Stimulated activated CD8-positive, alpha-beta memory T cell treated with anti-CD3 and anti-CD28 coated beads, Interleukin-4, amount 100 ng/mL, for 1 hour (primary cell): ENCODE measurements at places on chromosomes 6 and 20.

DNA sequence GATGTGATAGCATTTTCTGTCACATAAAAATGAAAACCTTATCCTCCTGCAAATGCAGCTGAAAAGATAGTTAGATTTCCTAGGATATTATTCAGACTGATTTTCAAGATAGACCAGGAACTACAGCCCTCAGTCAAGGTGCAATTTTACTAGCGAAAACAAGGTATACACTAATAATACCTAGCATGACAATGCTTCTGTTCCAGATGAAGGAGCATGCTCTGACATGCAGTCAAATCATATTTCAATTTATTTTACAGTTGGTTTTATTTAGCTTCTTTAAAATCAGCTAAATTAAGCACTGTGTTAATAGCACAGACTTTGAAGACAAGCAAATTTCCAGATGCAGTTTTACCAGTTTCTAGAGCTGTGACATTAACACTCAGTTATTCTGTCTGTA is 14.2 kb upstream of the TNFAIP3 start:
- DNase-seq, result no peak

DNA sequence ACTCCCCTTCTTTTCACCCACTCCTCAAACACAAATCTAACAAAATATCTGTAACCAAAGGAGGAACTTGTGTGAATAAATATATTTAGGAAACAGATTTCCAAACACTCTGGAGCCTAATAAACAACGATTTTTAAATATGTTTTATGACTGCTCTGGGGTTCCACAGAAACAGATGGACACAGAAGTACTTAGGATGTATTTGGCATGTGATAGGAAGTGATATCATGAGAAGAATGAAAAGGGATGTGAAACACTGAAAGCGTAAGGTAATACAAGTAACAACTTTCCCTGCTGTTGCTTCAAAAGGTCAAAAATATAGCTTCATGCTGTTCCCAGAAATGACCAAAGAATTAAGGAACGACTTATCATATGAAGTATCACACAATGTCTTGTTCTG is 26.1 kb upstream of the ENPP1 start:
- no peak for DNase-seq

- DNase-seq, result no peak
Measured at GRCh38 chr20:60974022-60974421, 278.0 kb upstream of the CDH4 start.

- DNase-seq, result no peak
Measured at GRCh38 chr6:136249336-136249735, 775 bp downstream of the MTFR2 start.

- no peak for DNase-seq
Measured at GRCh38 chr6:73722318-73723060, 26.5 kb downstream of the CD109 start.

GRCh38 chr6:40180271-40180670 is 246.0 kb upstream of the MOCS1 start:
- DNase-seq, result no peak

DNA sequence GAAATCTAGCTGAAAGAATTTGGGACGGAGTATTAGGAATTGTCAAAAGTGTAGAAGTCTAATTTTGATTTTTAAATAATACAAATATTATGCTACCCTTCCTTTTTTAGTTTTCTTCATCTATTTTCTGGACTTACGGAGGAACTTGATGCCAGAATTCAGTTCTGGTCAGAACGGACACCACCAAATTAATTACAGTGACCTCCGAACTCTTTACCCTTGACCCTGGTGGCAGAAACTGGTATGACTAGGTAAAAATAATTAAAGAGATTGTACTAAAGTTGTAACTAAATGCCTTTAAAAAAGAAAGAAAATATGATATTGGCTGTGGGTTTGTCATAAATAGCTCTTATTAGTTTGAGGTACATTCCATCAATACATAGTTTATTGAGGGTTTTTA is 751.1 kb upstream of the MAP3K7 start:
- no peak for DNase-seq

DNA sequence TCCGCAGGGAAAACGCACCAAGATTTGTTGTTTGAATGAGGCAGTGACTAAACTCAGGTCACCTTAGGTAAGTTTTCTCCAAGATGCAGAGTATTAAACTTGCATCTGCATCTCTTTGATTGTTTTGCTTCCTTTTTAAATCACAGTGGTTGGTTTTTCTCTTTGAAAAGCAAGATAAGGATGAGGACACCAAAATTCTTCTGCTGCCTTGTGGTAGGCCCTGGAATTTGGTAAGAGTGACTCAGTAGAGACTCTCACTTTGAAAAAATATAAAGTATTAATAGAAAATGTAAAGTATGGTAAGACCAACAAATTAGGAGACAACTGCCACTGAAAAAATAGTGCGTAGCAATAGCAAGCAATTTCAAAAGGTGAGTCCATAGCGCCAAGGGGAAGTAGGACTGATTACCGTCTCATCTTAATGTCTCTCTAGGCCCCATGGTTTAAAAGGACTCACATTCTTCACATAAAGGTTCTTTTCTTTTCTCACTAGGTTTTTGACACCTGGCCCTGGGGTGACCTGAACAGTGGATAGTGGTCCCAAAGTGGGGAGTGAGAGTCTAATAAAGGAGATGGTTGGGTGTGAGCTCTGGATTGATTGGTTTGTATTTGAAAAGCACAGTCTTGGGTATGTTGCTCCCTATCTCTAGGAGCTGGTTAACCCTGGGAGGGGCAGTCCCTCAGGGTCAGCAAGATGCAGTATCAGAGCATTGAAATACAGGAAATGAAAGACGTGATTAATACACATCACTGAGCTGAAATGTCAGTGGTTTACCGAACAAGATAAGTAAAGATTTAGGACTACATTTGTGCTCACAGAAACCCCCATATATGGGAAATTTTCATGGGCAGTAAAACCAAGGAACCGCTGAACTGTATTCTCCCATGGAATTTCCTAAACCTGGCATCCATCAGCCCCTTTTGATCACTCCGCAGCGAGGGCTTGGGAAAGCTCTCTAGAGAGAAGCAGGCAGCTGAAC is 221.2 kb downstream of the SLC24A3 start:
- DNase-seq, result no peak

GRCh38 chr20:37490663-37491350 is 30.2 kb upstream of the NNAT start:
- DNase-seq, result no peak

DNA sequence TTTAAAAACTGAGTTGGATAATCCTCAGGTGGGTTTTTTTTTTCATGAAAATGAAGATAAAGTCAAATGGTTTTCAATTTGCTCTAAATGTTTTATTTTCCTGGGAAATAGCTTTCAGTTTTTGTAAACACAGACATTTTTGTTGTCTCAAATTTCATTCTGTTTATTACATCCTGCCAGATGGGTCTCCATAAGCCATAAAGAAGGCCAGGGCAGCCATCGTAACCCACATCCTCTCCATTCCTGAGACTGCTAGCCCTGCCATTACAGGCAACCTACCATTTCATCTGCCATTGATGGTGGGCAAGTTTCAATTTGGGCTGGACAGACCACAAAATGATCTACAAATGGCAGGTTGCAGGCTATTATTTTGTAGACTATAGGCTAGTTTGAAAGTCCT is 60.8 kb downstream of the BTBD3 start:
- no peak for DNase-seq

GRCh38 chr6:107077710-107078109 is 37.6 kb downstream of the BEND3 start:
- DNase-seq, result no peak

DNA sequence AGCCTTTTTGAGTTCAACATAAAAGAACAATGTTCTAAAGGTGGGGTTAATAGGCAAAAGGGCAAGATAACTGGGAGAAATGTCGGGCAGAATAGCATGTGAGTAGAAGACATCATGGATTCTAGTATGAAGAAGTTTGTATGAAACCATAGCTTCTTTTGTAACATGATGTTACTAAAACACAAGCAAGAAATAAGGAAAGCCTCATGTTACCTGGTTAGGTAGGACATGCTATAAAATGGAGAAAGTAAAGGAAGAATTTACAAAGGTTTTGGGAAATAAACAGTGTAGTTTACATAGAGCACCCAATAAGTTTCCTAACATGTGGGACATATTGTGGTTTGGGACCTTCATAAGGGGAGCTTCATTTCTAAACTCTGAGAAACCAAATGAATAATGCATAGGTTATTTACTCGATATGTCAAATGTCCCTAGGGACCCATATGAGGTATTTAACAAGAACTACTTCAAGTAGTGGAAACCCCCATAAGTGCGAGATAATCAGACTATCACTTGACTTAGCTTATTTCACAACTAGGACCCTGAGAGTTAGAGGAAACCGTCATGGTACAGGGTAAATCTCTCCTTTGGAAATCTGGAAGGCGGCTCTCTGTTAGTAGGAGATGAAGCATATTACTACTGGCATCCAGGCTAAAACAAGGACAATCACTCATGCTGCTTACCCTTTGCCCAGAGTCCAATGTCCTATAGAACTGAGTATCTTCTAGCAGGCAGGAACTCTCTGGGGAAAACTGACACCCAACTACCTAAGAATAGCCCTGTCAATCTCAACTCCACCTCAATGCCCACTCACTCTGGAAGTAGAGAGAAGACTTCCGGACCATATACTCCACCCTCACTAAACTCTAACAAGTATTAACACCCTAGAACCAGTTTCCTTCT is 57.5 kb downstream of the ILRUN start:
- no peak for DNase-seq

- DNase-seq, result peak; percentile 89
Measured at GRCh38 chr20:43457640-43458421, at the start of gene SRSF6. SRSF6 (plus strand) TSS chr20:43457896; CDS start chr20:43458034, 138 bp downstream.

DNA sequence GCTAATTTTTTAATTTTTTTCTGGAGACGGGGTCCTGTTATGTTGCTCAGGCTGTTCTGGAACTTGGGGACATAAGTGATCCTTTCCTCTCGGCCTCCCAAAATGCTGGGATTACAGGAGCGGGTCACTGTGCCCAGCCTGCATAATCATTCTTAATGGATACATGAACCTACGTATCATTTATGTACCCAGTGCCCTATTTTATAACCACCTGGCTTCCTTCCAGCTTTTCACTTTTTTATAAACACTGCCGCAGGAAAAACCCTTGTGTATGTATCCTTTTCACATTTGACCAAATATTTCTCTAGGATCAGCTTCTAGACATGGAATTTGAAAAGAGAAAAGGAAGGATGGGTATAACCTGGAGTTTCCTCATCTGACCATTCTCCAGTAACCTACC is 85.6 kb upstream of the RIN2 start:
- no peak for DNase-seq

- DNase-seq, result no peak
Measured at GRCh38 chr20:34459209-34459897, 56.9 kb upstream of the DYNLRB1 start.
